ENCODE measurements at places on chromosomes 4 and X.

DNA sequence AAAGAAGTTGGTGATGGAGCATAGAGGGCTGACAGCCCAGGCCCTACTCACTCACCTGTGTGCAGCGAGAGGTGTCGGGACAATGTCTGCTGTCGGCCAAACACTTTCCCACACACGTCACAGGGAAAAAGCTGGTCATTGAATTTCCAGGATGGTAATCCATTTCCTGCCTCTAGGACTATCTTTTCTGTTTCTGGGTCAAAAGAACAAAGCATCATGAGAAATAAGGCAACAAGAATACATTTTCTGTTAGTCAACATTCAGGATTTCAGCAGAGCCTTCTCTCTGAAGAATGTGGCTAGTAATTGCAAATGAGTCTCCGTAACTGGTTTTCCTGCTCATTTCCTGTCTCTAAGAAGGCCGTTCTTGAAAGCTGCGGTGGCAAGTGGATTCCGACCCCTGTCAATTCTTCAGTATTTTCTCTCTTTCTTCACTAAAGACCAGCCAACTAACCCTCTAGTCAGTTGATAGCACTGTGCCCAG is 99.4 kb downstream of the C4orf51 start:
- DNase-seq: no peak

- DNase-seq: no peak
Observed at GRCh38 chr4:42478509-42478908, 81.2 kb downstream of the SHISA3 start.

DNA sequence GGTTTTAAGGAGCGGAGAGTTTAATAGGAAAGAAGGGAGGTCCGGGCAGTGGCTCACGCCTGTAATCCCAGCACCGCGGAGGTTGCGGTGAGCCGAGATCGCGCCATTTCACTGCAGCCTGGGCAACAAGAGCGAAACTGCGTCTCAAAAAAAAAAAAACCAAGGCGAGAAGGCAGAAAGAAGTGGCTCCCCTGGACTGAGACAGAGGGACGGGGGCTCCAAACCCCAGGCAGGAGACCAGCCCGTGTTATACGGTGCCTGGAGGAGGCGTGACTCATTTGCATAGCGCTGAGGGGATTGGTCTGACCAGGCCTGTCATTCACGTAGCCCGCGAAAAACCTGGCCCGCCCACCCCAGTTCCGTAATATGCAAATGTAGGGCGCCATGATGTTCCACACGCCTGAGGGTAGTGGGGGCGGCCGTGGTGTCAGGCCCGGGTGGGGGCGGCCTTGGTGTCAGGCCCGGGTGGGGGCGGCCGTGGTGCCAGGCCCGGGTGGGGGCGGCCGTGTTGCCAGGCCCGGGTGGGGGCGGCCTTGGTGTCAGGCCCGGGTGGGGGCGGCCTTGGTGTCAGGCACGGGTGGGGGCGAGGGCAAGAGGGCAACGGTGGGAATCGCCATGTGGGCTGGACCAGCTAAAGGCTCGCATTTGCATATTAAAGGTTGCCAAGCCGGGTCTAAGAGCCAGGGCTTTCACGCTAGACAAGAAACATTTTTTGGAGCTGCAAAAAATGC is 2.1 kb downstream of the PLCXD1 start:
- DNase-seq: peak; percentile 70

DNA sequence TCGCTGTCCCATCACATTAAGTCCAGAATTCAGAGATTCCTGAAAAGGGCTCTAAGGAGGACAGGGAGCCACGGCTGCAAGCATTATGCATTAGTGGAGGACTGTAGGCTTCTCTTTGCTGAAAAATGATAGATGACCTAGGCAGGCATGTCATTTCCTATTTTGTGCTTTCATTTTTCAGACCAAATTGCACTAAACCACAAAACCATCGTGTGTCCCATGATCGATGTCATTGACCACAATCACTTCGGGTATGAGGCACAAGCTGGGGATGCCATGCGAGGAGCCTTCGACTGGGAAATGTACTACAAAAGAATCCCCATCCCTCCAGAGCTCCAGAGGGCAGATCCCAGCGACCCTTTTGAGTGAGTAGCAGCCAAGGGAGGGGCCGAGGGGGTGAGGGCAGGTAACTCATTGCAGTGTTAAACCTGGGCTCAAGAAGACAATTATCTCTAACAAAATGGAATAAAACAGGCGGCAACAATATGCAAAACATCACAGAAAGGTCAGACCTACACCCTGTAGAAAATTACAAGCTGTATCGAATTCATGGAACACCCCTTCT is 355.2 kb upstream of the GALNT7 start:
- DNase-seq: no peak

GRCh38 chr4:71171592-71171991 is 167.2 kb upstream of the SLC4A4 start:
- no peak for DNase-seq

DNA sequence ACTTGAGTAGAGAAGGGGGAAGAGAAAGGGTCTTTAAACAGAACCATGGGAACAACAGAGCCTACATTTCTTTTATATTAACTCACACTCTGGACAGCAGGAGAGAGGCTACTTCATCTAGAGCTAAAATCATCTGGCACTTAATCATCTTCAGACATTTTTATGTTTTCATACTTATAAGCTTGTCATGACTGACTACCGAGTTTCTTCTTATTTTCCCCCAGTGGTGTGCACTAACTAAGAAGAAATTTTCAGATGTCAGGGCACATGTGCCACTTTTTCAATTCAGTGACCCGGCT is 11.8 kb upstream of the RTL5 start:
- no peak for DNase-seq

DNA sequence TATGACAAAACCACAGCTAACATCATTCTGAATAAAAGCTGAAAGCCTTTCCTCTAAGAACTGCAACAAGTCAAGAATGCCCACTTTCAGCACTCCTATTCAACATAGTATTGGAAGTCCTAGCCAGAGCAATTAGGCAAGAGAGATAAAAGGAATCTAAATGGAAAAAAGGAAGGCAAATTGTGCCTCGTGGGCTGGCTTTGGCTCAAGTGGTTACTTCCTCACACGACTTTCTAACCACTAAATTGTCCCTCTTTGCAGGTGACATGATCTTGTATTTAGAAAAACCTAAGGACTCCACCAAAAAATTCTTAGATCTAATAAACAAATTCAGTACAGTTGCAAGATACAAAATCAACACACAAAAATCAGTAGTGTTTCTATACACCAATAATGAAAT is 57.2 kb downstream of the SCML2 start:
- no peak for DNase-seq

- DNase-seq: no peak
Observed at GRCh38 chr4:98630737-98631454, 27.5 kb downstream of the TSPAN5 start.

DNA sequence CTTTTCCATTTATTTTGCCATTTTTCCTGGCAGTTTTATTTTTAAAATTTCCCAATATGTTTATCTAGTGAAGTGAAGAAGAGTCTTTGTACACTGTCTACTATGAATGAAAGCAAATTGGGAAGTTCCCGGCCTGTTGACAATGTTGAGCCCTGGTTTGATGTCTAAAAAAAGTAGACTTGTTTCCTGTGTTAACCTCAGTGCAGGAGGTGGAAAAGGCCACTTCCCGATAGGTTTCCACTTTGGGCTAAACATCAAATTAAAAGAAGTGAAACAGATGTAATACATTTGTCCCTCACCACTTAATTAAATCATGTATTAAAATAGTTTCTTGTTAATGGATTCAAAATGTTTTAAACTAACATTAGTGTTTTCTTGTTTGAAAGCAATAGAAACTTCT is 30.0 kb downstream of the BBS12 start:
- no peak for DNase-seq

DNA sequence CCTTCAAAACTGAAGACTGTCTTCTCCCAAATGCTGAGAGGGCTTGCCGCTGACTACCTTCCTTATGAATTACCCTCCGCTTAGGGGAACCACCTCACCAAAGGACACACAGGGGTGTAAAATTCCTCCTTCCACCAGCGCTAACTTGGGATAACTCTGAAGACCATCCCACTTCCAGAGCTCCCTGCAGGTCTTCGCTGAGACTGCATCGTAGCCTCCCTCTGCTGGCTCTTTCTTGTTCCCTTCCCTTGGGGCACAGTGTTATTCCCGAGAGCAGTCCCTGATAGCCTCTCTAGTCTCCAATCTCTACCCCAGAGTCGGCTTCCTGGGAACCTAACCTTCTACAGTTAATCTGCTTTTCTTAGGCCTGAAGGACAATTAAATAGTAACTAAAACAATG is 725.5 kb upstream of the ATOH1 start:
- no peak for DNase-seq

GRCh38 chr4:159201168-159201567 is 98.3 kb downstream of the RAPGEF2 start:
- DNase-seq: no peak

DNA sequence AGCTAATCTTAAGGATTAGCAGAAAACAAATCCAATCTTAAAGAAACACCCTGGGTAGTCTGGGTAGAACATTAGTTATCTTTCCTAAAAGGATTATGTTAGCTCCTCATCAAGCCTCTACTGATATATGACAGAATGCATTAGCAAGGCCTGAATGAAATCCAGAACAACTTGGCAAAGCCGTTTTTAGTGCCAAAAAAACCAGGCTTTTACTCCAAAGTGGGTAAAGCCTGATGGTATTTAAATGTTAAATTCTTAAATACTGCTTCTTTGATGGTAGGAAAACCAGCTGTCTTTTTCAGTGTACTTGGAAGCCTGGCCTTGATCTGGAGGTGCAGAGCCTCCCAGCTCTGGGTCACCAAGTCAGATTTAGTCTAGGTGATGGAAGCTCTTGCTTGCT is 120.4 kb downstream of the GATB start:
- DNase-seq: no peak

DNA sequence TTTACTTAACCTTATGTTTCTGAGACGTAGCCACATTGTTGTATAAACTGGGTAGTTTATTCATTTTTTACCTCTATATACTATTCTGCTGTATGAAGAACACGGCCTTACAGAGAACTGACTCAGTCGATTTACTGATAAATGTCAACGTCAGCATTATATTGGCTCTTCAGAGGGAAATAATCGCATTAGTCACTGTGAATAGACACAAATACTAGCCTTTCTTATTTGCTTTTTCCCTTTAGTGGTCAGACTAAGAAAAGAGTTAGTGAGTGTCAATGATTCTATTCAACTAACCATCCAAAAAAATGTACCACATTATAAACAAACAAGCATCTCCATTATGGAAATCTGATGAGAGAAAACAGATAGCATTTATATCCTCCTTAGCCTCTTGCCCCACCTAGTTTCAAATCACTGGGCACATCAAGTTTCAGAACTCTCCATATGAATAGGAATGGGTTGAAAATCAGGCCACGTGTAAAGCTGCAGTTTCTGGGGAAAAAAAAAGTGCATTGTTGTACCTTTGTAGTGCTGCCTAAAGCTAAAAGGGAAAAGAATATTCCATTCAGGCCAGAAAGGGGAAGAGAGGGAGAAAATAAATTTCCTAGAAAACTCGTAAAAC is 146.7 kb upstream of the VCX3A start:
- no peak for DNase-seq

DNA sequence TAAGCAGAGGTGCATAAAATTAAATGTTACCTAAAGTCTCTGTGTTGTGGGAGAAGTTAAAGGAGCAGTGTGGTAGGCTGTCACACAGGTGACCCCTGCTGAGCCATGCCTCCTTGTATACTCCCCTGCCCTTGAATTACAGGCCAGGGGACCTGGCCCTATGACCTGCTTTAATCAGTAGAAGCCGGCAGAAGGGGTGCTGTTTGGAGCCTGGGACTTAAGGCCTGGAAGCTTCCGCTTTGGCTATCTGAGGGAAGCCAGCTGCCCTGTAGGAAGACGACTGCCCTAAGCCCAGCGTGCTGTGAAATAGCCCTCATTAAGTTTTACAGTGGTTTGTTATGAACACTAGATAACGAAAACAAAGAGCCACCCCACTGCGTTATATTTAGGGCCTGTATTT is 34.1 kb downstream of the SPINK2 start:
- DNase-seq: no peak

DNA sequence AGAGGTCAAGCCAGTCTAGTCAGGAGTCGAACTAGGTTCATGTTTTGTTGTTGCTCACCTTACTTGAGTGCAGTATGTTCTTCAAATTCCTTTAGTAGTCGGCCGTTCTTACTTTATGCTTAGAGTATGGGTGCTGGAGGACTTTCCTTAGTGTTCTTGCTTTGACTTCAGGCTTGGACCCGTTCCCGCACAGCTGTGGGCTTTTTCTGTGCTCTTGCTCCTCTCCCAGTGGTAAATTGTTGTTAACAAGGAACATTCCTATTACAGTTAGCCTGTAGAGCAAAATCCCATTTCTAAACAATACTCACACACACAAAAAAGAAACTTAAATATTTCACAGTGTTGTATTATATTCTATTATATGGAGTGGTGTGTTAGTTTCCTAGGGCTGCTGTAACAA is 113.5 kb downstream of the RAP1GDS1 start:
- no peak for DNase-seq

GRCh38 chr4:133982533-133983224 is 218.9 kb downstream of the PABPC4L start:
- DNase-seq: no peak

- DNase-seq: no peak
Observed at GRCh38 chr4:99403380-99404184, 31.6 kb downstream of the ADH7 start.

DNA sequence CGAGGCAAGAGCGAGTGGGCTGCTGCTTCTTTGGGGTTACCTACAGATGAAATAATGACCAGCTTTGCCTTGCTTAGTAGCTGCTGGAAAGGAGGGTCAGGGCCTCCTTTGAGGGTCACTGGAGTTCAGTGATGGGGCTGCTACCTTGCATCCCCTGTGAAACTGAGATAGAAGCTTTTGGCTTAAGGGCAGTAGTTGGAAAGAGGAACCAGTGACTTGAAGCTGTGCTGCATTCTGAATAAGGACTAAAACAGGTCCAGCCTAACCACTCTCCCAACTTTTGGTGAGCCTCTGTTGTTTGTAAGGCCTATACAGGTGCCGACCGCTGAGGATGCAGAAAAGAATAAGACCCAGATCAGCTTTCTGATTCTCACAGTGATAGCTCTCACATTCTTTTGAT is 41.2 kb downstream of the RASL11B start:
- DNase-seq: no peak

DNA sequence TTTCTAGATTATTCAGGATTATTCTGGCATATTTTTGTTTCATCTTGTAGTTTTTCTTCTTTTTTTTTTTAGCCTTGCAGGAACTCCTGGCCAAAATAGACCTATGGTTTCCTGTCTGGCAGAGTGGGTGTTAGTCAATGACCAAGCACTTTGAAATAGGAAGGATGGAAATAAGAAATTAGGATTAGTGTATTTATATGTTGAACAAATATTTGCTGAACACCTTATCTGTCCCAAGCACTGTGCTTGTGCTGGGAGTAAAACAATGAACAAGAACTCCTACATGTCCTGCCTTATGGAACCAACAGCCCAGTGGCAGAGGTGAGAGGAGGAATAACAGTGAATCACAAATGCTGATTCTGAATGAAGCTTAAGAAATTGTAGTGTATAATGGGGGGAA is 4.5 kb downstream of the MMRN1 start:
- DNase-seq: no peak

Data from stimulated activated CD4-positive, alpha-beta T cell treated with anti-CD3 and anti-CD28 coated beads, Interleukin-1b, Interleukin-23, amount 100 ng/mL, for 1 hour (primary cell).